ENCODE measurements at places on chromosomes 3 and 15. TPM values are rescaled to one million over a fixed set of nuclear protein-coding genes. Genes with fewer than 3 reads are reported as not detected.

DNA sequence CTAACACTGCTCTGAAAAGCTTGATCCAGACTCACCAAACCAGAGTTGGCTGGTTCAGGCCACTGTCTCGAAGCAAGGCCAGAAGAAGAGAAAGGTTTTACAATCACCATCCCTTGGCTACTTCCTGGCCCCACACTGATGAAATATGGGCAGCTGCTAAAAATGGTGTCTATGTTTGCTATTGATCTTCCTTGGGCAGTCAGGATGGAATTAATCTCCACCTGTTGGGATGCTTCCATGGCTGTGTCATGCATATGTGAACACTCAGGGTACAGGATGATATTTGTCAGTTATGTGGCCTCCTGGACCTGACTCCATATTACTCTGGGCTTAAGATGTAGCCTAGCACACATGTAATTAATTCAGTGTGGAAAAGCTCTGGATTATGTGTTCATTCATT lies 61.9 kb downstream of the FRMD4B start:
- DNase-seq, result no peak

- no peak for DNase-seq
Measured at GRCh38 chr15:100206643-100207042, 135.1 kb downstream of the ADAMTS17 start.

Gene FAM227B
- 3.6 TPM for total RNA-seq

- no peak for DNase-seq
Measured at GRCh38 chr3:47002171-47003055, 22.9 kb downstream of the NBEAL2 start.

DNA sequence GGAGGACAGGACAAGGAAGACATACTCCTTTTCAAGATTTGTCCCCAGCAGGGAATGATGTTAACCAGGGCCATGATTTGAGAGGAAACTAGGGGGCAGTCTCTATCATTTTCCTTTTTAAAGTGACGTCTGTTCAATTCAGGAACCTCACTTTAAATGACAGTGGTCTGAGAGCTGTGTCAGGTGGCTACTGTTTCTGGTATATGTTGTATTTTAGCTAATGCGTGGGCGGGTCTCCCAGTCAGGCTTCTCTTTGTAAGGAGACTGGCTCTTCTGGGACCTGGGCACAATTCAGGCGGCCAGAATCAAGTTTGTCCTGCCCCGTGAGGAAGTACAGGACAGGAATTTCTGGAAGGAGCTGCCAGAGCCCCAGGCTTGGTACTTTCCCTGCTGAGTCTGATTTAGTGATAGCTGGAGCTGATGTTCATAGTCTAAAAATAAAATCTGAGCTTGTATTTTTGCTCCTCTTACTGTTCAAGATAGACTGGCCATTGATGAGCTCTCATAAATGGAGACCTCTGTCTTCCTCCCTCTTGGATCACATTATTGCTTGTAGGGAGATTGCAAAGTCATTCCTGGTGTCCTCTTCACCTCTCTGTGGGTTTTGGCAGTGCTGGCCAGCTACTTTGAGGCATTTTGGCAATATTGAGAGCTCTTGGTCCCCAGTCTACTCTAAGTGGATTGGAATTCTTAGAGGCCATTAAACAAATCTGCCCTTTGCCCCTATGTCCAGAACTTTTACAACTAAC lies 25.6 kb downstream of the SQOR start:
- no peak for DNase-seq

Gene APBA2
- total RNA-seq, result 16.4 TPM

Gene STRC
- 2.3 TPM for total RNA-seq

DNA sequence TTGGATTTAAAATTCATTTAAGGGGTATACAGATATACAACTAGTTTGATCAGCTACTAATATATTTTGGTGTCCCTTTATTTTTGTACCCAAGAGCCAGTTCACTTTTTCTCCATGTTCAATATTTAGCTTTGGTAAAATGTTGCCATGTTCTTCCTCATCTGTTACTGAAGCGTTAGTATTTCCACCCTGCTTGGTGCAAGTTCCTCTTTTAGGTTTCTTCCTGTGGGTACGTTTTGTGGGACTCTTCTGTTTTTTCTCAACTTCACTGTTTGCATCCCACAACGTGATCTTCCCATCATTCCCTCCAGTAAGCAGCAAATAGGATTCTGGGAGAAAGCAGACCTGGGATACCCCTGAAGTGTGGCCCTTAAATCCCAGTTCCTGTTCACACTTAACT lies 14.1 kb downstream of the WDR53 start:
- no peak for DNase-seq

Gene DPPA2
- total RNA-seq, result not detected

DNA sequence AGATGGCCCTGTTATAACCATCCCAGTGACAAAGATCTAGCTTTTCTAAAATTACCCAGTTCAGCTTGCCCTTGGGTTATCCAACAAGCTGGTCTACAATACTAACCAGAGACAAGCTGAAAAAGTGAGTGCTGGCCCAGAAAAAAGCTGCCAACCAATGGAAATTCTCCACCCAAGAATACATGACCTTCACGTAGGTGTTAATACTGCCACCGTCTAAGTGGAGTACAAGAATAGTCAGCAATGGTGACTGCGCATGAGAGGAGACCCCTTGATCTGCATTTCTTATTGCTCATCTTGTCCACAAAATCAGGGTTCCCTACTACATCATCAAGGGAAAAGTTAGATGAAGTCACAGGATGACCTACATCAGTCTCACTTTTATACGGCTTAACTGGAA lies 15.8 kb upstream of the PLCH1 start:
- no peak for DNase-seq

DNA sequence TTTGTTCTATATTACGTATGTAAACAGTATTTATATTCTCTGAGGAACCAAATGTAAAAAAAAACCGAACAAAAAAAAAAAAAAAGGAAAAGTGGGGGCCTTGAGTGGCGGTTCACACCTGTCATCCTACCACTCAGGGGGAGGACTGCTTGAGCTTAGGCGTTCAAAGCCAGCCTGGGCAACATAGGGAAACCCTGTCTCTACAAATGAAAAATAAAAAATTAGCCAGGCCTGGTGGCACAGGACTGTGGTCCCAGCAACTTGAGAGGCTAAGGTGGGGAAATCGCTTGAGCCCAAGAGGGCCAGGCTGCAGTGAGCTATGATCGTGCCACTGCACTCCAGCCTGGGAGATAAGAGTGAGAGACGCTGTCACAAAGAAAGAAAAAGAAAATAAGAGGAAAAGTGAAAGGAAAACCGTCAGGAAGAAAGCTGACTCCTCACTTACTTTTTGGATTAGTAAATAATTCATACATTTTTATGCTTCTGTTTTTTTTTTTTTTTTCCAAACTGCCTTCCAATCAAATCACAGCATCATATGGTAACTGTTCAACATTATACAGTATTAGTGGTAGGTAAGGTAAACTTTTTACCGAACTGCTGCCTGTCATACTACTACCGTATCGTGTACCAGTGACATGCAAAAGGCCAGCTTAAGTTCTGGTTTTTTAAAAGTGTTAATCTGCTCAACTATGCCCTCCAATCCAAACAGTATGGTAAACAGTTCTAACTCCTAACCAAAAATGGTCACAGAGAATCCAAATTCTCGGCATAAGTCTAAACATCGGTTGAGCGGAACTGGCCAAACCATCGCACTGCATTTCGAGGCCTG lies 1.2 kb downstream of the PHC3 start:
- DNase-seq, result no peak

Gene NTRK3
- total RNA-seq, result 4.0 TPM

- DNase-seq, result no peak
Measured at GRCh38 chr15:55613727-55614126, 25.6 kb upstream of the PYGO1 start.

DNA sequence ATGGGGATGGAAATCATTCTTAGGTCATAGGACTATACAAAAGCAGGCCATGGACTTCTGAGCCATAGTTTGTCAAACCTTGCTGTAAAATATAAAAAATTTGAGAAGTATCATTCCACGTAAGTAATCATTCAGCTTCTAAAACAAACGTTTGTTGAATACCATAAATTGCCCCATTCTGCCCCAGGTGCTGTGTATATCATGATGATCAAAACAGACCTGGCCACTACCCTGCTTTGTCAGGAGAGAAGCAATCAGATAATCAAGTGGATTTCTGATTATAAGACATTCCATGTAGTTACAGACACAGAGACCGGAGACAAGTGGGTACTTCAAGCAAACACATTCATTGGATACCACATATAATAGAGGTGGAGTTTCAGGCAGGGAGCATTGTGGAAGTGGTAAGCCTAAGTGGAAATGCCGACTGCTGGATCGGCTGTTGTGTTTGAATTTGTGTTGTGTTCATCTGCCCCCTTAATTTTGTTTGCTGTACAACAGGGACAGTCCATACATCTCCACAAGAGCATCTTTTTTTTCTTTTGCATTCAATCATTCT lies 61.7 kb downstream of the TGFBR2 start:
- no peak for DNase-seq

Gene NAA50
- 101 TPM for total RNA-seq

GRCh38 chr3:143306407-143306806 lies 186.8 kb downstream of the CHST2 start:
- DNase-seq, result no peak

- no peak for DNase-seq
Measured at GRCh38 chr15:85757073-85757938, 37.4 kb downstream of the KLHL25 start.

DNA sequence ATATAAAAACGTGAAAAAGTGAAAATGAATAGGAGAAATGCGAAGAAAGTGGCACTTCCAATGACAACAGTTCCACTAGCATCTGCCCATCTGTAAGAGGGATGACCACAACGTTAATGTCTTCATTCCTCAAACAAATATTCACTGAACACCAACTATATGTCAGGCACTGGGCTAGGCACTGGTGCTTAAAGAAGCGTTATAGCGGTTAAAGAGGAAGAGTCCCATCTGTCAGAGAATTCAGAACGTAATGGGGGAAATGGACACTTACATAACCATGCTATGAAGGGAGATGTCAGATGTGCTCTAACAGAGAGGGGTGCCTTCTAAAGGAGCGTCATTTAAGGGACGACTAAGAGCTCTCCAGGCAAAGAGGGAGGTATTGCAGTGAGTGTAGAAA lies 8.2 kb downstream of the RUBCN start:
- no peak for DNase-seq

DNA sequence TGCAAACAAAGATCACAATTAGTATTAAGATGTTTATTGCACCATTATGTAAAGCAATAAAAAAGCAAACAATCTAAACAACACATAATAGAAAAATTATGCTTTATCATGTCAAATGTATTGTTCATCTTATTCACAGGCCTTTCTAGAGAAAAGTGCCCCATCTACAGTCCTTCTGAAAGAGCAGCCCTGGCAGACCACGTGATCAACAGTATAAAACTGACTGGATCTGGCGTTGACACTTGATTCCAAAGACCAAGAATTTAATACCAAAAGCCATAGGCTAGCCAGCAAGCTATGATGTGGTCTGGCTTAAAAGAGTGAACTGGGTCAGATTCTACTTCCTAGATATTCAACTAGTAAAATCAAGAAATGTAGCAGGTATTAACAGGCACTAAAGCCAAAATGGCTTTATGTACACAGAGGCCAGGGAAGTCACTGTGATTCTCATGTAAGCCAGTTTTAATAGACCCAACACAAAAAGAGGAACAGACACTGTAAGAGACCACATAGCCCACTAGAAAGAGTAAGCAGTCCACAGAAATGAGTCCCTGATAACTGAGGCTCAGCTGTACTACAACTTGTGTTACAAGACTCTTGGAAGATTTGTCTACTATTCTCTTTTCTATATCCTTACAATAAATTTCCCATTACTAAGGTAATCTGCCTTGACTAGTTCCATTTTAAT lies 32.5 kb downstream of the DMXL2 start:
- no peak for DNase-seq

DNA sequence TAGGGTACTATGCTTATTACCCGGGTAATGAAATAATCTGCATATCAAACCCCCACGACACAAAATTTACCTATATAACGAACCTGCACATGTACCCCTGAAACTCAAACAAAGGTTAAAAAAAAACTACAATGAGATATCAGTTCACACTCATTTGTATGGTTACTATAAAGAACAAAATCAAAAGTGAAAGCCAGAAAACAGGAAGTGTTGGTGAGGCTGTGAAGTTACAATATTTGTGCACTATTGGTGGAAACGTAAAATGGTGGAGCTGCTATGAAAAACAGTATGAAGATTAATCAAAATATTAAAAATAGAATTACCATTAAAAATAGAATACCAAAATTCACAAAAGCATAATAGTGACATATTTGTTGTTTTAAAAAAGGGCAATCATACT lies 128.9 kb downstream of the ZIC1 start:
- no peak for DNase-seq

Gene MRPS25
- 47.2 TPM for total RNA-seq

GRCh38 chr15:42104095-42104891 lies 9.9 kb upstream of the PLA2G4D start:
- DNase-seq, result no peak

Gene PLSCR5
- total RNA-seq, result not detected

- DNase-seq, result no peak
Measured at GRCh38 chr3:37668818-37669610, 192.7 kb upstream of the CTDSPL start.

GRCh38 chr15:68023307-68024101 lies 30.6 kb upstream of the PIAS1 start:
- no peak for DNase-seq

DNA sequence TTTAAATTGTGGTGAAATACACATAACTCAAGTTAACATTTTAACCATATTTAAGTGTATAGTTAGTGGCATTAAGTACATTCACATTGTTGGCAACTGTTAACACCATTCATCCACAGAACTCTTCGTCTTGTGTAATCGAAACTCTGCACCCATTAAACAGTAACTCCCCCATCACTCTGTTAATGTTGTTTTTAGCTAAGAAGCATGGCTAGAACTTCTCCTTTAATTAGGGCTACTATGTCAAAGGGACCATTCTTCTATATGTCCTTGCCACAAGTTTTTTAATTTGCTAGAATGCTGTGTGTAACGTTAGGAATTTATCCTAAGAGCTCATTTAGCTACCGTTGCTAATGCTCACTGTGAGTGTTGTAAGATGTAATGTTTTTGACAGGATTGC lies 60.6 kb downstream of the MAP2K5 start:
- DNase-seq, result no peak

GRCh38 chr15:69973102-69973714 lies 124.5 kb downstream of the TLE3 start:
- DNase-seq, result peak; percentile 45

DNA sequence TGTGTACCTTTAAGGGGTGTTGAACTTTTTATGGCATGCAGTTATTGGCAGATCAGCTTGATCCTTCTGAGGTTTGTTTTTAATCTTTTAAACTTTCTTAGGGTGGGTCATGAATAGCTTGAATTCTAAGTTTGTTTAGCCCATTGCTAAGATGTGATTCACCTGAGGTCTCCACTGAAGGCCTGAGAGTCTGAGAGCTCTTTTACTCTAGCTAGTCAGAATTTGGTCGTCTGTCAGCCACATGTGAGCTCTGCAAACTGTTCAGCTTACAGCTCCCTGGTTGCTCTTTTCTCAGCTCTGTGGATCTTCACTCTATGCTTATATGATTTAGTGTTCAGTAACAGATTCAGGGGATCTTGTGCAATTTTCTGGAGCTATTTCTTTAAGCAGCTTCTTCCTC lies 161.3 kb downstream of the ABHD5 start:
- DNase-seq, result no peak

DNA sequence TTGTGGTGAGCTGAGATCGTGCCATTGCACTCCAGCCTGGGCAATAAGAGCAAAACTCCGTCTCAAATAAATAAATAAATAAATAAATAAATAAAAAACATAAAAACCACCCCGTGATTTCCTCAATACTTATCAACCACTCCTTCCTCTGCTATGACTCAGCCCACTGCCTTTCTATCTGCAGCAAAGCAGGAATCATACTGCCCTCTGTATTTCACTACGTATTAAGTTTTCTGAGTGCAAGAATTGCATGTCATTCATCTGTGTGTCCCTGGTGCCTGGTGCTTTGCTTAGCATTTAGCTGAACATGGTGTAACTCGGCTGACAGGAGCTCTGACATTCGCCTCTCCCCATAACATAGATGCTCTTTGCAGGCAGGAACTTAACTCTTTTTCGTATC lies 7.1 kb downstream of the LSG1 start:
- DNase-seq, result no peak

Data from activated naive CD4-positive, alpha-beta T cell treated with anti-CD3 and anti-CD28 coated beads, Interleukin-2, amount 50 U/mL, for 72 hours (primary cell).